DMS79 (cell line): ENCODE measurements at places on chromosomes 12 and 14.

DNA sequence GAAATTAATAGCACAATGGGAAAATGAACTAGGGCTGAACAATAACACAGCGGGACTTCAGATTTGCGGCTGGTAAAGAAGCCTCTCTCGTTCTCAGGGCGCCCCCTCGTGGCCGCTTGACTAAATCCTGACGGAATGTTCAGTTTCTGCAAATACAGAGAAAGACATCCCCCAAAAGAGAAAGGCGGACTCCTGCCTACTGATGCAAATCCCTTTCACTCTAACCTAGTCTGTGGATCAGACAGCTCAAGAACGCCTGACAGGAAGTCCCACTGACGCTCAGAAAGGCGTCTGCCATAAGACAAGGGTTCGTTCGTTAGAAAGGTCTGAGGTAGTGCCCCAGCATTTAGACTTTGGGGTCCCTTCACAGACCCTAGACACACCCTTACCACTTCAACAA, 2.5 kb downstream of the NUAK1 start:
- peak; percentile 79 for DNase-seq

DNA sequence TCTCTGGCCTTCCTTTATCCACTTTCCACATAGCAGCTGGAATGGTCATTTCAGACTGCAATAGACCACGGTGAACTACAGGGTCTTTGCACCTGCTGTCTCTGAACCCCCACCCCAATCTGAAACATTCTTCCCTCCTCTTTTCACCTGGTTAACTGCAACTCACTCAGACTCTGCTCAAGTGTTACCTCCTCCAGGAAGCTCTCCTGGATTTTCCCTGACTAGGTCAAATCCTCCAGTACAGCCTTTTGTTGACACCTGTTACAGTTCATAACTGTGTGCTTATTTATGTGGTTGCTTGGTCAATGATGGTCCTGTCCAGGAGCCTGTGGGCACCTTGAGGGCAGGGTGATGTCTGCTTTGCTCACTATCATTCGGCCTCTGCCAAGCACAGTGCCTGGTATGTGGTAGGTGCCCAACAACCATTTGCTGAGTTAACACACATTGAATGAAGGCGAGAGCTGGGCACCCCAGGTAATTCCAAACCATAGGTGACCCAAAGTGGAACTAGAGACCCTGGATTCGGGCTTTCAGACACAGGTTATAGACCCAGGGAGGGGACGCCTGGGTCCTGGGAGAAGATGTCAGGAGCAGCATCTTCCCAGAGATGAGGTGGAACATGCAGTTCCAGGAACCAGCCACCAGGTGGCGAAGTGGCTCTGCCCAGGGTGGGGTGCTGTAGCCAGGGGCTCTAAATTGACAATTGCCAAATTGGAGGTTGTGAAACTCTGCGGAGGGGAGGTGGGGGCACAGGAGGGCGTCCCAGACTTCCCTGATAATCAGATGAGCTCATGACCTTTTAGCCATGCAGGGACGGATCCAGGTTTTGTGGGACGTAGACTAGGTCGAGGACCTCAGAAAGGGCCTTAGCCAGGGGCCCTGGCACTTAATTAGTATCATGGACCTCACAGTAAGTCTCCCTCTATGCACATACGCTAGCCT, 28.1 kb downstream of the TRPV4 start:
- DNase-seq: no peak

DNA sequence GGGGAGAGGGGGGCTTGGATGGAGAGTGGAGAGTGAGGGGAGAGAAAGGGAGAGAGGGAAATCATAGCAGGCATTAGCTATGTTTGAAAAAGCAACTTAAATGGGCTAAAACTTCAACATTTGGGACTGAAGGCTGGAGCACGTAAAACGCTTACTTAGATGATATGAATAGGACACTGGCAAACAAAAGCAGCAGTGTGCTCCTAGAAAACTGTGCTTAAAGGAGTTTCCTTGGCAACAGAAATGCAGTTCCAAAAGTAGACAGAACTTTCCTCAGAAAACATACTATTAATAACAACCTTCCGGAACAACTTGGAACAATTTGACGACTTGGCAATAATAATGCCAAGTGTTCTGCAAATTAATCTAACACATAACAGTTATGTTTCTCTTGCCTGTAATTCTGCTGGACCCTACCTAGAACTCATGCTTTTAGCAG, 235.5 kb upstream of the NPAS3 start:
- DNase-seq: no peak

DNA sequence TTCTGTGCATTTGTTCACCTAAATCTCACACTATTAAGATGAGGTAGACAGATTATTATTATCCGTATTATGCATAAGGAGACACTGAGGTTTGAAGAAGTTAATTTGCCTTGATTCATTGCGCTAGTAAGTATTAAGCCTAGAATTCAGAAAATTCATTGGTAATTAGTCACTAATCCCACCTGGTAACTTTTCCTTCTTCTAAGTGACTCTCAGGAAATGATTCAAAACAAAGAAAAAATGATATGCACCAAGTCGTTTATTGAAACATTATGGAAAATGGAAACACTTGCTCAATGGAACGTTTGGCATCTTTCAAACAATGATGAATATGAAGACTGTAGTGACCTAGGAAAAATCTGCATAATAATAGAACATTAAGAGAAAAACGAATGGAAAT, 15.2 kb downstream of the RFX4 start:
- DNase-seq: no peak

DNA sequence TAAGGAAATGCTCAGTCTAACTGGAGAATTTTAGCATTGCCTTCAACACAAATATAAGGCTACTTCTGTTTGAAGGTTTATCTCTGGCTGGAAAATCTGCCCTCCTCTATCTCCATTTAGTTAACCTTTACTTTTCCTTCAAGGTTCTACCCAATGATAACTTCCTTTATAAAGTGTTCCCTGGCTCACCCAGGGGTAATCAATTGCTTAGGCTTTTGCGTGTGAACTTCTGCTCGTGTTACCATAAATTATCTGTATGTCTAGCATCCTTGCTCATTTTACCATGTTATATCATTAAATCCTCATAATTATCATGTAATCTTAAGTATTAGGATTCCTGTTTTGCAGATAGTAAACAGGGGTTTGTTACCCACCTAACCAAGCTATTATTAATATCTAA, 114.3 kb upstream of the FGD4 start:
- no peak for DNase-seq
